Epithelial cell of alveolus of lung (primary cell): ENCODE measurements at places on chromosomes 12 and 14. TPM values are rescaled to one million over a fixed set of nuclear protein-coding genes. Genes with fewer than 3 reads are reported as not detected.

Gene CCDC85C
- 5.3 and 7.0 TPM in 2 replicates for total RNA-seq

Gene EEA1
- total RNA-seq: 12.8 and 13.9 TPM in 2 replicates

Gene NAA25
- total RNA-seq: 13.6 and 23.6 TPM in 2 replicates

Gene LRP6
- 11.6 and 18.5 TPM in 2 replicates for total RNA-seq

Gene PPHLN1
- total RNA-seq: 49.9 and 53.5 TPM in 2 replicates

Gene VRTN
- not detected in 2 replicates for total RNA-seq

Gene PLXNC1
- total RNA-seq: 1.4 and 1.7 TPM in 2 replicates

Gene IPO4
- 24.0 and 41.4 TPM in 2 replicates for total RNA-seq

Gene TAS2R10
- total RNA-seq: 0.40 TPM in 1 of 2 replicates, not detected in the other

Gene TAS2R42
- not detected in 2 replicates for total RNA-seq

Gene AICDA
- total RNA-seq: not detected in 2 replicates

Gene CPNE6
- total RNA-seq: not detected in 2 replicates

Gene PPP1CC
- 108 and 140 TPM in 2 replicates for total RNA-seq

Gene GRIP1
- total RNA-seq: 0.13 TPM in 1 of 2 replicates, not detected in the other

Gene HOMEZ
- 9.1 and 16.4 TPM in 2 replicates for total RNA-seq

Gene FBLN5
- 49.3 and 149 TPM in 2 replicates for total RNA-seq

Gene TSHR
- not detected in 2 replicates for total RNA-seq

Gene TMPRSS12
- not detected in 2 replicates for total RNA-seq

Gene NRIP2
- total RNA-seq: 1.0 TPM in 1 of 2 replicates, not detected in the other

Gene TBX5
- 11.5 and 101 TPM in 2 replicates for total RNA-seq

Gene RNASE1
- 1.7 and 4.1 TPM in 2 replicates for total RNA-seq

Gene JAG2
- 0.48 and 0.78 TPM in 2 replicates for total RNA-seq

Gene SERPINA9
- total RNA-seq: not detected in 2 replicates

Gene C3AR1
- 1.9 TPM in 1 of 2 replicates, not detected in the other for total RNA-seq

Gene NPAS3
- 0.13 and 5.6 TPM in 2 replicates for total RNA-seq

Gene MANSC1
- 4.0 and 5.5 TPM in 2 replicates for total RNA-seq

Gene KLRC3
- total RNA-seq: 0.39 TPM in 1 of 2 replicates, not detected in the other

Gene SPTB
- total RNA-seq: not detected in 2 replicates

Gene GDF3
- total RNA-seq: not detected in 2 replicates

Gene AQP2
- total RNA-seq: not detected in 2 replicates

Gene ANKRD33
- total RNA-seq: 0.13 and 0.24 TPM in 2 replicates

Gene EIF2S3B
- total RNA-seq: 0.78 and 1.3 TPM in 2 replicates

Gene AHNAK2
- total RNA-seq: 7.6 and 22.5 TPM in 2 replicates

Gene IRAK3
- 16.0 and 20.9 TPM in 2 replicates for total RNA-seq

Gene SMAGP
- total RNA-seq: 6.6 and 26.0 TPM in 2 replicates

Gene KRT3
- total RNA-seq: not detected in 2 replicates

Gene ANGEL1
- total RNA-seq: 7.8 and 13.3 TPM in 2 replicates

Gene GCH1
- total RNA-seq: 3.3 and 10.6 TPM in 2 replicates

Gene TRHDE
- 16.8 and 20.8 TPM in 2 replicates for total RNA-seq

Gene SELPLG
- total RNA-seq: 0.26 and 2.2 TPM in 2 replicates

Gene ANO4
- total RNA-seq: 4.0 and 5.8 TPM in 2 replicates

Gene LTBP2
- 52.7 and 110 TPM in 2 replicates for total RNA-seq

Gene EMP1
- 143 and 190 TPM in 2 replicates for total RNA-seq

Gene DIO3
- 0.13 and 7.2 TPM in 2 replicates for total RNA-seq

Gene RAB5B
- 56.6 and 74.1 TPM in 2 replicates for total RNA-seq

Gene LRRC10
- total RNA-seq: not detected in 2 replicates

Gene FAM90A1
- total RNA-seq: 0.13 and 0.80 TPM in 2 replicates

Gene SAMD15
- total RNA-seq: 0.39 and 0.48 TPM in 2 replicates

Gene E2F7
- total RNA-seq: 4.6 and 10.3 TPM in 2 replicates

Gene RIMBP2
- total RNA-seq: not detected in 2 replicates
